Activated CD4-positive, alpha-beta memory T cell treated with anti-CD3 and anti-CD28 coated beads for 36 hours (primary cell): ENCODE measurements at places on chromosomes 2 and 18. TPM values are rescaled to one million over a fixed set of nuclear protein-coding genes. Genes with fewer than 3 reads are reported as not detected.

DNA sequence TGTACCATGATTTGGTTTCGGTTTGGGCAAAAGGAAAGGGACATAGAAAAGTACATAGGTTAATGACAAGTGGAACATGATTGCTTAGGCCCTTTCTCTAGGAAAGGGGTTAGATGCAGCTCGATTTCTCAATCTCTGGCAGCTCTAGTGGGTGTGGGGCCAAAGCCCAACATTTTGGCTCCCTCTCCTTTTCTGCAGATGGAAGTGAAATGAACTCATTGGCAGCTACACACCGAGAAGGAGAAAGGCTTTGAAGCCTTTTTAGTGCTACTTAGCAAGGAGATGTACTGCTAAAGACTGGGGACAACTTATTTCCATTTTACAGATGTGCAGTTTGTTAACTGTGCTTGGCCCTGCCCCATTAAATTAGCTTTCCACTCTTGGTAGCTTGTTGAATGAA lies 93.8 kb downstream of the LYPD6B start:
- no peak for DNase-seq

DNA sequence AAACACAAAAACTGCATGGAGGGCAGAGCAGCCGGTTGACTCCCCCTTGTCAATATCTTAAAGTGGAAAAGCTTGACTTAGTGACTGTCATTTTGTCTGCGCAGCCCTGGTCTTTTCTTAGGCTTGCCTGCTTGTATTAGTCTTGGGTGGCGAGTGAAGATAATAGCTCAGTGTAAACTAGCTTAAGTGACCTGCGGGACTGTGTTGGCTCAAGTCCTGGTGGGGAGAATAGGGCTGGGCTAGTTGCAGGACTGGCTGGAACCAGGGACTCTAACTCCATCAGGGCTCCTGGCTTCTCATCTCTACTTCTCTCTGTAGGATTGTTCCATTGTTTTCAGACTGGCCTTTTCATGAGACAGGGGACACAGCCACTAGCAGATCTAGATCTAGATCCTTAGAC lies 8.1 kb upstream of the ATG16L1 start:
- DNase-seq, result no peak

- no peak for DNase-seq
Measured at GRCh38 chr2:205746420-205746785, 64.1 kb downstream of the NRP2 start.

- DNase-seq, result no peak
Measured at GRCh38 chr2:88061295-88061694, 5.7 kb upstream of the KRCC1 start.

- no peak for DNase-seq
Measured at GRCh38 chr2:162000431-162000830, 73.6 kb downstream of the DPP4 start.

DNA sequence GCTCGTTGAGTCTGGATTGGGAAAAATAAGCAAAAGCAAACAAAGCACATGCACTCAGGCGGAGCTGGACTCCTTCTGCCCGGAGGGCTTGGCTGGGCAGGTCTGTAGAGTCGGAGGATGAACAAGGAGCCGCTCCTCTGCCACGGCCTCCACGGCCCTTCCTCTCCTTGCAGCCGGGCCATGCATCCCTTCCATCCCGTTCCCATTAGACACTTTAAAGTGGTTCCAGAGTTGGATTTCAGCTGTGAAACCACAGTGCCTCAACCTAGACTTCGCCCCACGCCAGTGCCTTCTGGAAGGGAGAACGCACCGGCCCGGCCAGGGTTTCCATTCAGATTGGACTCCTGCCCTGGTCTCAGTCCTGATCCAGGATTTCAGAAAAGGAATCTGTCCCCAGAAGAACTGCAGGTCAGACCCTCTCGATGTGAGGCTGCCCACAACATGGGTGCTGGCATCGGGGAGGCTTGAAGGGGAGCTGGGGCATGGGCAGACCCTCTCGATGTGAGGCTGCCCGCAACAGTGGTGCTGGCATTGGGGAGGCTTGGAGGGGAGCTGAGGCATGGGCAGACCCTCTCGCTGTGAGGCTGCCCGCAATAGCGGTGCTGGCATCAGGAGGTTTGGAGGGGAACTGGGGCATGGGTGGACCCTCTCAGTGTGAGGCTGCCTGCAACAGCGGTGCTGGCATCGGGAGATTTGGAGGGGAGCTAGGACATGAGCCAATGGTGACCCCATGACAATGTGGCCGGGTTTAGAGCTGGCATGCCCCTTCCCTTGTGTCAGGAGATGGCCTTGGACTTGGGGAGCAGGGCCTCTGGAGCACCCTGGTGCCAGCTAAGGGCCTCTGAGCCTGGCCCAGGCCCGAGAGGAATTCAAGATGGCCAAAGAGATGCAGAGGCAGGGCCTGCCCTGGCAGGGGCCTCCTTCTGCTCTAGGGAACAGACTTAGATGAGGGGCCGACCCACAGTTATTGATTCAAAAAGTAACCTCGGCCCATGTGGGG lies 304.5 kb downstream of the NDUFA10 start:
- peak; percentile 5 for DNase-seq

- DNase-seq, result peak; percentile 93
Measured at GRCh38 chr2:127064642-127065250, 42.2 kb downstream of the BIN1 start.

DNA sequence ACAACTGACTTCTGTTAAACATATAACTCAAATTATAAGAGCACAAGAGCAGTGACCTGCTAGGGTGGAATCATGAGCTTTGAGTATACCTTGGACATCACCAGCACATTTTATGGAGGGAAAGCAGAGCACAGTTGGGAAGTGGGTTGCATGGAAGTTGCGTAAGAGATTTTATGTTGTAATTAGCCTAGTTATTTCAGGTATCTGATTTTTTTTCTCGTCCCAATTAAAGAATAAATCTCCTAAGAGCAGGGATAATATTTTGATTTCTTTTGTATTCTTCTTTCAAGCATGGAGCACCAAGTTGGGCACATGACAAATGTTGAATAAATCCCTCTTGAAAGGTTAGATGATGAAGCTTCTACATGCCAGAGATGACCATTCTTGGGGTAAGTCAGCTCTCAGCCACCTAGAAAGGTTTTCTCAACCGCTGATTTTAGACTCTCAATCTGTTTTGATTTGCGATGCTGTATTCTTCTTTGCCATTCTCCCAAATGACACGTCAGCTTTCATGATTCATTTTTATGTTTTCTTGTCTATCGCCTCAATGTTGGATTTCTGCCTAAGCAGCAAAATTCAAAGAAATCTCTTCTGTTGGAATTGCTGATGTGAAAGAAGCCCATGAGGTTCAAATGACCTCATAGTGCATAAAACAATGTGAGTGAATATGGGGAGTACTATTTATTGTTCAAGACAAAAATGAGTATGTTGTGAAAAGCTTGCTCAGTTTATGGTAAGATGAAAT lies 15.3 kb upstream of the FN1 start:
- no peak for DNase-seq

DNA sequence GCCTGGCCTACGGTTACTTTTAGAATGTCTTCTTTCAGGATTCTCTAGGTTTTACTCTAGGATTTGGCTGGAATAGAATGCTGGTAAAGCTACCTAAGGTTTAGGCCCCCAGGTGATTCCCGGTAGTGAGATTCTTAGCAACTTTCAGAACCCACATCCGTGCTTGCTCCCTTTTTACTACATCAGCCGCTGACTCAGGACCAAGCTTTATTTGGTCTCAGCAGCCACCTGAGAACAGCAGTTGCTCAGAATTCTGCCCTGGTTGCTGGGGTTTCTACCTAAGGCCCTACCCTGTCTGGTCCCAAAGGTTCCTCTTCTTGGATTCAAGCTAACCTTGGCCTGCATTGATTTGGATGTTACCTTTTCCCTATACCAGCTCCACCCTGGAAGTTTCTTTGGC lies 36.1 kb upstream of the NDUFV2 start:
- DNase-seq, result peak; percentile 47

DNA sequence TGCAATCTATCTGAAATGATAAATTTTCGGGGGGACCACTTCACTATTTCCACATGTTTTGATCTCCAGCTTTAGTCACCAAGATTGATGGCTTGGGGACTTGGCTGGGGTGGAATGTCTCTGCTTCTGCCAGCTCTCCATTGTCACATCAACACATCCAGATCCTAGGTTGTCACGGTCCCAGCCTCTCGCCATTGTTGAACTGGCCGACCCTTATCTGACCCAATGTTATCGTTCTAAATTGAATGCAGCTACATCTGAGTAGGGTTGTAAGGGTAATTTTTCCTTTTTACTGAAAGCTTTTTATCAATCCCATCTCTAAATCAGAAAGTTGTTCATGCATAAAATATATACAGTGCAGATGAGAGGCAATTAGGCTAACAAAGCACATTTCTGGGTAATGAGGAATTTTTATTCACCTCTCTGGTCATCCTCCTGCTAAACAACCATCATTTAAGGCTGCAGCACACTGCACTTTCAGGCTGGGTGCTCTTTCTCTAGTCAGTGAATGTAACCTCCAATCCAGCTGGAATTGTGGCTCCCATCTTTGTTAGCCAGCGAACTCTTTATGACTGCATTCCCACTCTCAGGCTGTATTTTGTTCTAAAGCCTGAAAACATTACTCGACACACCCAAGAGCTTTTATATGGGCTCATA lies 128.2 kb downstream of the COL4A4 start:
- DNase-seq, result no peak

GRCh38 chr2:242022550-242023290 lies 153.2 kb downstream of the RTP5 start:
- no peak for DNase-seq

GRCh38 chr2:226585130-226585561 lies 214.5 kb downstream of the IRS1 start:
- DNase-seq, result no peak

Gene OSR1
- total RNA-seq, result not detected

Gene CPO
- not detected for total RNA-seq
